Activated naive CD4-positive, alpha-beta T cell (primary cell): ENCODE measurements at places on chromosomes 11 and 22.

DNA sequence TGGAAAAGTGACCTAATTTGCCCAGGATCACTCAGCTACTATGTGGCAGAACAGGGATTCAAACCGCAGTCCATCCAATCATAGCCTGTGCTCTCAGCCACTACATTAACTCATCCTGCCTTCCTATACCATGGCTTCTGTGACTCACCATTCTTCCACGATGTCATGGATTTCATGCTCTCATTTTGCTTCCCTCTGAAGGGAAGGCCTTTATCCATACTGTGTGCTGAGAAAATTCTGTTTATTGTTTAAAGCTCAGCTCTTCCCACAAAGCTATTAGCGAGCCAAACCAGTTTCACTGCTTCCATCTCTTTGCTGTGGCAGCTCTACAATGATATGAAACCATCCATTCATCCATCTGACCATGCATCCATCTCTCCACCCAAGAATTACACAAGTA lies 289.9 kb downstream of the TENM4 start:
- DNase-seq = no peak

DNA sequence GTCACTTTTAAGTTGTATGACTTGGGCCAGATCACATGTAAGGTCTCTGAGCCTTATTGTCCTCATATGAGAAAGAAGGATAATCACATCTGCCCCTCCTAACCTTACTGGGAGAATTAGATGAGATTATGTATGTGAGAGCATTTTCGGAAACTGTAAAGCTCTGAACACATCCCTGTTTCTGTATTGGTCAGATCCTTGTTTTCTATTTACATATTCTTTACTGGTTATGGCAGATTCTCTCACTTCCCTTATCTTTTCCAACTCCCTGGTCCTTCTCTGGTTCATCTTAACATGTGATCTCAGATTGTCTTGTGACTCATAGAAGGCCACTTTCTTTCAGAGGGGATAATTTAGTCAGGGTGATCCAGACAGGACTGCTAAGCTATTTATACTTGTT lies 41.8 kb downstream of the CCDC81 start:
- DNase-seq = no peak

DNA sequence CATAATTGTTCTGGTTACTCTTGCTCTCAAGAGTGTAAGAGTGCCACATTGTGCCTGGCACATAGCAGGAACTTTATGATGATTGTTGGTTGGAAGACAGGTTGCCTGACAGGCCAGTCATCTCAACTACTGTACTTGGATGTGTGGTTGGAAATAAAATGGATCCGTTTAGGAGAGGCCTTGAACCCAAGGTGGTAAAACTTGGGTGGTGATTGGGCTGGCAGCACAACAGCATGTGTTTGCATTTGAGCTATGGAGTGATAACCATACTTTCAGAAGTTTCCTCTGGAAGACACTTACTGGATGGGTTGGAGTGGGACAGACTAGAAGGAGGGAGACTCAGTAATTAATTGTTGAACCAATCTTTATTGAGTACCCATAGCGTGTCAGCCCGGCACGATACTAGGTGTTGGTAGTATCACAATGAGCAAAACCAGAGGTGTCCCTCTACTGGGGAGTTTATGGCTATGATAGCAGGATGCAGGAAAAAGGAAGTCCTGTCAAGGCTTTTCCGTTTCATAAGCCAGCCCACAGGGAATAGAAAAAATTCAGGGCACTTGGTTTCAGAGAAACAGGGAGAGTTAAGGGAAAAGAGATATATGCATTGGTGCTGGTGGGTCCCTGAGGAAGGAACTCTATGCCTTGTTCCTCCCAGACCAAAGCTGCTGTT lies 3.1 kb upstream of the TMEM109 start:
- no peak for DNase-seq

DNA sequence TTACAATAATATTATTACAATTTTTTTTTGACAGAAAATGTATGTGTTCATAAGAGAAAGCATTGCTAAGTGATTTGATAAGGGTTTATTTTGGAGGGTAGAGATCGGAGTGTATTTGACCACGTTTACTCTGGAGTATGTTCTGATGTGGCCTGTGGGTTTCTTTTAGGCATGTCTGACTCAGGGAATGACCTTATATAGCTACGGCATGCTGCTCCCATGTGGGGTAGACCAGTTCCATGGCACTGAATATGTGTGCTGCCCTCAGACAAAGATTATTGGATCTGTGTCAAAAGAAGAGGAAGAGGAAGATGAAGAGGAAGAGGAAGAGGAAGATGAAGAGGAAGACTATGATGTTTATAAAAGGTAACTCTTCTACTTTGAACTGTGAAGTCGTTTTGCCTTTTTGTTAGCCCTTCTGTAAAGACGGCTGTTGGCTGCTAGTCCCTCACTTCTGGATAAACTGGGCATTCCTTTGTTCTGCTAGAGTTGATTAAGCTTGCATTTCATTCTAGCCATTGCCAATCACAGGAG lies 38.1 kb upstream of the ST14 start:
- no peak for DNase-seq

DNA sequence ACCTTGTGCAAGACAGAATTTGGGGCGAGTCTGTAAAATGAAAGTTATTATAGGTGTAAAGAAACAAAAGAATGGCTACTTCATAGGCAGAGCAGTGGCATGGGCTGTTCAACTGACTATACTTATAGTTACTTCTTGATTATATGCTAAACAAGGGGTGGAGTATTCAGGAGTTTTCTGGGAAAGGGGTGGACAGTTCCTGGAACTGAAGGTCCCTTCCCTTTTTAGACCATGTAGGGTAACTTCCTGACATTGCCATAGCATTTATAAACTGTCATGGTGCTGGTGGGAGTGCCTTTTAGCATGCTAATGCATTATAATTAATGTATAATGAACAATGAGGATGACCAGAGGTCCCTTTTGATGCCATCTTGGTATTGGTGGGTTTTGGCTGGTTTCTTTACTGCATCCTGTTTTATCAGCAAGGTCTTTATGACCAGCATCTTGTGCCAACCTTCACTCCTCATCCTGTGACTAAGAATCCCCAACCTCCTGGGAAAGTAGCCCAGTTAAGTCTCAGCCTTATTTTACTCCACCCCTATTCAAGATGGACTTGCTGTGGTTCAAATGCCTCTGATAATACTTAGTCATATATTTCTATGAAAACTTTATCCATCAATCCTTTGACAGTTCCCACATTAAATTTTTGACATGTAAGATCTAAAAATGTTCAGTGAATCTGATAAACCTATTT lies 118.6 kb downstream of the ARHGAP42 start:
- DNase-seq = no peak

DNA sequence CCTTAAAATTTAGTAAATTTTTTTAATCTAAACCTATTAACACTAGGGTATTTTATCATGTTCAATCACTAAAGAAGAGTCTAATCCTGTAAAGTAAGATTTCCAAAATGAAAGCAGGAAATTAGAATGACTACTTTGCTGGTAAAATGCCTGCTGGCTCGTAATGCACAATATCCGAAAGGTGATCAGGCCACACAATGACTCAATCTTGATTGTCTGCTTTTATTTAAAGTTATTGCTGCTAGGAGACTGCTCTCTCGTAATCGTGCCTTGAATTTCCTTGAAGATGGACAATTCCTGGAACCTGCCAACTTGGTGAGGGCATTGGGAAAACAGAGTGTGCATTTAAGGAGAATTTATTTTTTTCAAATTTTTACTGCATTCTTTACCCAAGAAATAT lies 1786.5 kb upstream of the RAG2 start:
- no peak for DNase-seq

DNA sequence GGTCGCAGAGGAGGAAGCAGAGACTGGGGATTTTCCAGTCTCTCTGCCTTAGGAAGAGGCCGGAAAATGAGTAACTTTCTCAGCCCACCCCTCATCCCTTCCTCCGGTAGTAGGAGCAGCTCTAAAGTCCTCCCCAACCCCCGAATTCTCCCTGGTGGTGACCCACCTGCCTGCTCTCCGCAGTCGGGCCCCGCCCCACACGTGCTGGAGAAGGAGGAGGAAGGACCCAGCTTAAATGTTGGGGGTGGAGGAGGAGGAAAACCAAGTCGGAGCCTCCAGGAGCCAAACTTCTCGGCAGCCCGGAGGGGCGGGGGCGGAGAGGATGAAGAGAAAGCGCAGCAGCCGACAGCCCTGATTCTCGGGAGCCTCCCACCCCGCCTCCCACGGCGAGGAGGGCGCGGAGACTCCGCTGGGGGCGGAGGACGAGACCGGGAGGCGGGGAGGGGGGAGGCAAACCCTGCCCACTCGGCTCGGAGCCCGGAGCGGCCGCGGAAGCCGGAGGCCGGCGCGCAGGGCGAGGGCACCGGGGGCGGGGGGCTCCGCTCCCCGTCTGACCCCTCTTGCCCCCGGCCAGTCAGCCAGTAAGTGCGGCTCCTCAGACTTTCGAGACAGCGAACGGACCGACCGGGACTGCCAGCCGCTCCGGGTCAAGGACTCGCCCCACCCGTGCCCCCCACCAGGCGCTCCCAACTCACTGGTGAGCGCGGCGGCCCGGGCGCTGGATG lies at the start of gene TPBGL:
Gene TPBGL, plus strand, starts transcription at position 464 of the 725 bp plus-strand sequence. CDS start 276 bp downstream, outside the sequence.
- DNase-seq = no peak

- no peak for DNase-seq
These were observed 90.4 kb upstream of the PARVA start for GRCh38 chr11:12287009-12287373.

DNA sequence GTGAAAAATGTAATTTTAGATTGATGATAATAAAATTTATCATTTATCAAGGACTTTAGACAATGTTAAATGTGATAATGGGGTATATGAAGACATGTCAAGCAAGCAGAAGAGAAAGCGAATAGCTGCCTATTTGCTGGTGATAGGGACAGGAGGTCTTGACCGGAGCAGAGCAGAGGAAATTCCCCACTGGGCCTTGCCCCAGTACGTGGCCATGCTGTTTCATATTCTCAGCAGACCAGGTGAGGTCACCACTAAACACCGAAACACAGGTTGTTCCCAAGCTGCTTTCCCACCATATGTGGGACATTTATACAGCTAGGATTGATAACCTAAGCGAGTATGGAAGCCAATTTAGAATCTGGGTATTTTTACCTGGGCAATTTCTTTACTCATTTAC lies 1629.6 kb downstream of the FAM181B start:
- DNase-seq = no peak

- no peak for DNase-seq
These were observed 56.4 kb downstream of the SMIM38 start for GRCh38 chr11:69211920-69212797.

GRCh38 chr11:87739766-87740165 lies 435.5 kb downstream of the RAB38 start:
- DNase-seq = no peak

GRCh38 chr11:8190431-8190830 lies 21.6 kb upstream of the RIC3 start:
- DNase-seq = no peak
